ENCODE measurements at places on chromosomes 1 and 21. TPM values are rescaled to one million over a fixed set of nuclear protein-coding genes. Genes with fewer than 3 reads are reported as not detected.

LAMB3 gene
- 6.1 TPM for total RNA-seq

TSPAN1 gene
- total RNA-seq = 1.7 TPM

SUSD4 gene
- 18.8 TPM for total RNA-seq

MXRA8 gene
- total RNA-seq = 139 TPM

HEYL gene
- 1.1 TPM for total RNA-seq

Measured in astrocyte (in vitro differentiated cells and primary cell).